ENCODE measurements at places on chromosomes 12 and 14. TPM values are rescaled to one million over a fixed set of nuclear protein-coding genes. Genes with fewer than 3 reads are reported as not detected.

The CPM gene
- total RNA-seq = 2.5 TPM

The NGB gene
- total RNA-seq = 17.8 TPM

The PLA2G1B gene
- total RNA-seq = not detected

The PUS1 gene
- total RNA-seq = 7.4 TPM

The SERPINA12 gene
- total RNA-seq = not detected

The KLHL33 gene
- 0.23 TPM for total RNA-seq

The EID3 gene
- total RNA-seq = 6.5 TPM

The FAM181A gene
- total RNA-seq = 6.7 TPM

The DNAJC22 gene
- total RNA-seq = 0.92 TPM

The ZNF219 gene
- total RNA-seq = 12.9 TPM

The C14orf132 gene
- total RNA-seq = 118 TPM

The RNF31 gene
- 24.5 TPM for total RNA-seq

The SCN8A gene
- 74.3 TPM for total RNA-seq

The ADCY6 gene
- total RNA-seq = 35.5 TPM

The CLEC14A gene
- total RNA-seq = 5.3 TPM

The KSR2 gene
- 7.2 TPM for total RNA-seq

The SPIC gene
- total RNA-seq = not detected

The SAMD15 gene
- total RNA-seq = 20.8 TPM

The MMP17 gene
- 41.5 TPM for total RNA-seq

The STAT2 gene
- 78.4 TPM for total RNA-seq

The SLC8A3 gene
- total RNA-seq = 70.4 TPM

The INHBC gene
- total RNA-seq = not detected

The KRT72 gene
- 0.23 TPM for total RNA-seq

The TMEM119 gene
- total RNA-seq = 2.8 TPM

The PIWIL1 gene
- 0.23 TPM for total RNA-seq

The SLC10A1 gene
- total RNA-seq = not detected

The GSKIP gene
- 37.8 TPM for total RNA-seq

The BMP4 gene
- 3.0 TPM for total RNA-seq

The GAS2L3 gene
- 39.7 TPM for total RNA-seq

The AQP6 gene
- total RNA-seq = 0.46 TPM

The EIF2S3B gene
- 0.92 TPM for total RNA-seq

The PTPRQ gene
- 2.5 TPM for total RNA-seq

The SLC25A47 gene
- total RNA-seq = not detected

The GPR132 gene
- 0.46 TPM for total RNA-seq

The ZFHX2 gene
- 3.5 TPM for total RNA-seq

The AMDHD1 gene
- total RNA-seq = 1.6 TPM

The TC2N gene
- total RNA-seq = 25.1 TPM

The PLEKHG7 gene
- total RNA-seq = not detected

The LRCOL1 gene
- total RNA-seq = not detected

The FSCB gene
- not detected for total RNA-seq

The LAG3 gene
- total RNA-seq = not detected

The HELB gene
- total RNA-seq = 6.0 TPM

The TAS2R20 gene
- total RNA-seq = 10.4 TPM

The MBIP gene
- total RNA-seq = 42.4 TPM

The CBLN3 gene
- total RNA-seq = 0.46 TPM
